Neural crest cell (in vitro differentiated cells): ENCODE measurements at places on chromosomes 16 and 17. TPM values are rescaled to one million over a fixed set of nuclear protein-coding genes. Genes with fewer than 3 reads are reported as not detected.

GRCh38 chr17:11899537-11899942 lies 97.7 kb downstream of the ZNF18 start:
- no peak for DNase-seq

- DNase-seq = peak; percentile 55
Measured at GRCh38 chr17:47789611-47790561, 31.7 kb downstream of the OSBPL7 start.

- DNase-seq = no peak
Measured at GRCh38 chr16:55821210-55821609, 11.7 kb downstream of the CES1 start.

GRCh38 chr17:49434821-49435670 lies 20.4 kb upstream of the PHB1 start:
- peak; percentile 56 for DNase-seq

- no peak for DNase-seq
Measured at GRCh38 chr17:49603720-49604119, 28.0 kb downstream of the NXPH3 start.

DNA sequence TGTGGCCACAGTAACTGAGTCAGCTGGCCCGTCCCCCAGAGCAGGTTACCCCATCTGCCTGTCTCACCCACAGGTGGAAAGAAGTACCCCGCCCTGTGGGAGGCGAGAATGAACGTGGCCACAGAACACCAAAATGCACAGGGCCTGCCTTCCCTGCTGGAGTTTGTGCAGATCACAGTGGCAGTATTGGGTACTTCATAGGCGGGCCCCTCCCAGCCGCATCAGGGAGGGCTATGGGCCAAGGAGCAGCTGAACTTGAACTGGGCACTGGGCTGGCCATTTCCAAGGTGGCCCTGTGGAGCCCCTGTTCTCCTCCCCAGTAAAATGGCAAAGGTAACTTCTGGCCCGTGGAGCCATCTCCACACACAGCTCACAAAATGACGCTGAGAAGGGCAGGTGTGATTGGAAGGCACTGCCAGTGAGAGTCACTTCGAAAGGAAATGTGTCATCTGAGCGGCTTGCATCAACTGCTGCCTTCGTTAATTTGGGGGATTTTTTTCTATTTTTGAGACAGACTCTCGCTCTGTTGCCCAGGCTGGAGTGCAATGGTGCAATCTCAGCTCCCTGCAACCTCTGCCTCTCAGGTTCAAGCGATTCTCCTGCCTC lies 162.9 kb downstream of the ENGASE start:
- no peak for DNase-seq

DNA sequence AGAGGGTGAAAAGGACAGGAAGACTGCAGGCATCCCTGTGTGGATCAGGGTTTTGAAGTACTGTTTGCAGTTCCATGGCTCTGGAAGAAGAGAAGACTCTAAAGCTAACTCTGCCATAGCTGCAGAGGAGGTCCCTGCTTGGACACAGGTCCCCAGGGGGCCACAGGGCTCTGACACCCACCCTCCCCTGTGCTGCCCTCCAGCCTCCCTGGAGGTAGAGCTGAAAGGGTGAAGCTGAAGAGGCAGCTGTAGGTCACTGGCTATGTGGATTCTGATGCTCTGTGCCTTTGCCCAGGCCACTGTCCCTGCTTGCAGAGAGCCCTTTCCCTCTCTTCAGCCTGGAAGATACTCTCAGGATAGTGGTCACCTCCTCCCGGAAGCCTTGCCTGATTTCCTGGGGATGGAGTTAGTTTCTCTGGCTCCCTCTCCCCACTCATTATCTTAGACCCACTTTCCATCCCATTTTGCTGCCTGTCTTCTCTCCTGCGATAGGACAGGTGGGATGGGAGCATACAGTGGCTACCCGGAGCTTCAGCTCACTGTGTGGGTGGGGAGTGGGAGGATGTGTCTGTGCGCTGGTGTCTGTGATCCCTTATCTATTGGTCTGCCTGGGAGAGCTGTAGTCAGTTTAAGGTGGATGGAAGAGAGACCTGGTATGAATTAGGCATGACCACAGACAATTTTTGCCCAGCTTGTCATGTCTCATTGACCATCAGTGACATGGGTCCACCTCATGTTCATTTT lies 89.8 kb upstream of the TMEM97 start:
- DNase-seq = no peak

GRCh38 chr17:15744885-15745284 lies 12.8 kb downstream of the TBC1D26 start:
- no peak for DNase-seq

DNA sequence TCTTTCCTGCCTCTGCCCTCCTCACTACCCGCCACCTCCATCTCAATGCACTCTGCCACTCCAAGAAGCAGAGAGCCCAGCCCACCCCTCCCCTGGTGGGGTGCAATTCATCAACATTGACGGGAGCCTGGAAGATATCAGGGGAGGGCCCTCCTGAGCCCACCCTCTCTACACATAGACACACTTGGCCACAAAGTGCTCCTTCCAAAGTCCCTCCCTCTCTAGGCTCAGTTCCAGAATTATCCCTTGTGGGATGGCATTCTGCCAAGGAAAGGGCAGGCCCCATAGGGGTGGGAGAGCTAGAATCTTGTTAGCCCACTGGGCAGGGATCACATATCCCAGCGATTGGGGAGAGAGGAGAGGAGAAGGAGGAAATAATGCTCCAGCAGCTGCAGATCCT lies 66.2 kb downstream of the TMEM132E start:
- no peak for DNase-seq

- DNase-seq = no peak
Measured at GRCh38 chr17:52110923-52111581, 47.5 kb downstream of the CA10 start.

- no peak for DNase-seq
Measured at GRCh38 chr17:21029036-21029435, 13.8 kb downstream of the USP22 start.

DNA sequence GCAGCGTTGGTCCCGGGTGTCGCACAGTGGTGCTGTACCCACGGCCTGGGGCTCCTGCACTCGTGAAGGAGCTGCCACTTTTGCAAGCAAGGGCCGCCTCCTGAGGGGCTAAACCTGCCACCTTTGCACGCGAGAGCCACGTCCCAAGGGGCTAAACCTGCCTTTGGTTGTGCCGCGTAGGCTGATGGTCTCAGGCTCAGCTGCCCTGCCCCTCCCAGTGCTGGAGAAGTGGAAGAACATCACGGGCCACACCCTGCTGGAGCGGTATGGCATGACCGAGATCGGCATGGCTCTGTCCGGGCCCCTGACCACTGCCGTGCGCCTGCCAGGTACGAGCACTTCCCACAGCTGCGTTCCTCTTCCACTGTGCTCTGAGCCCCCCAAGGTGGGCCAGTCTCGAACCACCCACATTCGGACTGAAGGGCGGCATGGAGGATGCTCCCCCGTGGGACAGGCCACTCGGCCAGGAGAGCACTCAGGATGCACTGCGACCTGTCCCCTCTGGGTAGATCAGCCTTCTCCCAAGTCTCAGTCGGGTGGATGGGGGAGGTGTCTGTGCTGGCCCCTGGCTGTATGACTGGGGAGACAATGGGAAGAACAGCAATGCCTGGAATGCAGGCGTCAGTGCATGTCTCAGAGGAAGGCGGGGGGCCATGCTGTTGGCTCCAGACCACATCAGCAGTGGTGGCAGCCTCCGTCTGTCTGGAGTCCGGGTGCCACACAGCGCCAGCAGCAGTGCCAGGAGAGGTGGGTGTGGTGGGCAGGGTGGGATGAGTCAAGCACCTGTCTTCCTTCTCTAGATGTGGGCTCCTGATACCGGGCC lies 20.7 kb downstream of the ACSF3 start:
- DNase-seq = no peak

DNA sequence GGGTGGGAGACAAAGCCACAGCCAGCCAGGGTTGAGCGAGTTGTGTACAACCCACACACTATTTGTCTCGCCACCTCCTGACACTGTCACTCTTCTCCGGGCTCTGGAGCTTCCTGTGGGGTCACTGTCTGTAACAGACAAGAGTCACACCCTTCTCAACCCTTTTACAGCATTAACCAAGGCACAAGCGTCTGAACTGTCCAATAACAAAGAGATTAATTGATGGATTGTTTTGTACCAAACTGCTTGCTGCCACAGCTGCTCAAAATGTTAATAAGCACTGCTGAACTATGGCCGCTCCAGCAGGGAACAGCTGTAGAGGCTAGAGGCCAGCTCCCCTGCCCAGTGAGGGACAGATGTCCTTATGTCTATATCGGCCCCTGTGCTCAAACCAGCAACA lies 25.2 kb upstream of the HYDIN start:
- DNase-seq = peak; percentile 22

DNA sequence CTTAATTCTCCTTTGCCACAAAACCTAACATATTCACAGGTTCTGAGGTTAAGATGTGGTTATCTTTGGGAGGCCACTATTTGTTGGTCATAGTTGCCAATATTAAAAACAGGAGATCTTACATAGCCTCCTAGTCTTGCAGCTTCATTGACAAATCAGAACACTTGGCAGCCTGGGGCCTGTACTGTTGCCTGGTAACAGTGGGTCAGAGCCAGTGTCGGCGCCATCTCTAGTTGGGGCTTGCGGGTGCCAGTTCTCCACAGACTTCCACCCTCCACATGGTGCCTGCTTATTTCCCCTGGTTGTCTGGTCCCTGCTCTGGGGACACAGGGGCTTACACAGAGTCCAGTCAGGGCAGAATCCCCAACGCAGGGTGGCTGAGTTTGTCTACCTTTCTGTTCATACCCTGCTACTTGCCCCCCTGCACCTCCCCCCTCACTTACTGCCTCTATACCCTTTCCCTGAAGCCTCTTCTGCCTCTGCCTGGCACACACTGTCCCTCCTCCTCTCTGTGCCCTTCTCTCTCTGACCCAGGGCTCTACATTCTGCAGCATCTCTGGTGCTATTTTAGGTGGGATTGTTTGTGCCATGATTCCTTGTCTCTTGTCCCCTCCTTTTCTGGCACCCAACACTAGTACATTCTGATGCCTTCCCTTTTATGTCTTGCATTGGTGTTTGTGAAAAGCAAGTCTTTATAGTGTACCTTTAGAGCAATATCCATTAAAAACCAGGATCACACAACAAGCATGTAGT lies 13.4 kb downstream of the EPN2 start:
- DNase-seq = no peak

DNA sequence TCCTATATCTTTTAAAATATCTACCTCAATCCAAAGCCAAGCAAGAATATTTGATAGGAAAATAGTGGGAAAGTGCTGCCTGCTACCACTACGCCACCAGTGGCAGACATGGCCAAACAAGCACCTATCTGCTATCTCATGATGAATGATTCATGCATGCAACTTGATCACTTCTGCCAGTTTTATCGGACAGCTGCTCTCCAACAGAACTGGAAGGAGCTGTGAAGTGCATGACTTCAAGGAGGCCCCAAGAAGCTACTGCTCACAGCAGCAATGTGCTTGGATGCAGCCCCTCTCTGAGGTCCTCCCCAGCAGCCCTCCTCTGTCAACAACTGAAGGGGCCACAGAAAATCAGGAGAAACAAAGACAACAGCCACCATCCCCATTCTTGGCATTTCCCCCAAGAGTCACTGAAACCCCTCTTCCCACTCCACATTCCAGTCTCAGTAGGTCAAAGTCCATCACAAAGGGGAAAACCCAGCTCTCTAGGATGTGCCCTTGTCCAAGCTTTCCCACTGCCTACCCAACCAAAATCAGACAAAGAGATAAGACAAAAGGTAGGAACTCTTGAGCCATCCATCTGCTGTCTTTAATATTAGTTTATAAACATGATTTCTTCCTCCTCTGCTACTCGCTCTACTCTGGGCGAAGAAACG lies 215.3 kb downstream of the C16orf78 start:
- no peak for DNase-seq

GRCh38 chr17:66689221-66689620 lies 145.7 kb upstream of the CACNG5 start:
- DNase-seq = no peak

- no peak for DNase-seq
Measured at GRCh38 chr17:14091367-14091766, 22.1 kb downstream of the COX10 start.

Gene RDM1
- total RNA-seq = 5.0 and 5.7 TPM in 2 replicates

Gene CDK5R1
- total RNA-seq = 33.6 and 34.1 TPM in 2 replicates

Gene DHRS7C
- total RNA-seq = not detected in 2 replicates

Gene KRTAP9-7
- total RNA-seq = not detected in 2 replicates

Gene OTOA
- total RNA-seq = 0.21 and 0.34 TPM in 2 replicates

Gene CD79B
- 0.86 and 1.0 TPM in 2 replicates for total RNA-seq

Gene OR1E1
- total RNA-seq = not detected in 2 replicates

Gene GPR142
- total RNA-seq = 0.23 TPM in 1 of 2 replicates, not detected in the other

Gene ATP2A1
- total RNA-seq = 3.1 and 3.3 TPM in 2 replicates
